ENCODE measurements at places on chromosomes 2 and 18.
A peak's percentile ranks its signal among the peaks of the same experiment; 100 is the strongest.

- no peak for DNase-seq
Observed at GRCh38 chr2:71896385-71897136, 251.1 kb downstream of the CYP26B1 start.

DNA sequence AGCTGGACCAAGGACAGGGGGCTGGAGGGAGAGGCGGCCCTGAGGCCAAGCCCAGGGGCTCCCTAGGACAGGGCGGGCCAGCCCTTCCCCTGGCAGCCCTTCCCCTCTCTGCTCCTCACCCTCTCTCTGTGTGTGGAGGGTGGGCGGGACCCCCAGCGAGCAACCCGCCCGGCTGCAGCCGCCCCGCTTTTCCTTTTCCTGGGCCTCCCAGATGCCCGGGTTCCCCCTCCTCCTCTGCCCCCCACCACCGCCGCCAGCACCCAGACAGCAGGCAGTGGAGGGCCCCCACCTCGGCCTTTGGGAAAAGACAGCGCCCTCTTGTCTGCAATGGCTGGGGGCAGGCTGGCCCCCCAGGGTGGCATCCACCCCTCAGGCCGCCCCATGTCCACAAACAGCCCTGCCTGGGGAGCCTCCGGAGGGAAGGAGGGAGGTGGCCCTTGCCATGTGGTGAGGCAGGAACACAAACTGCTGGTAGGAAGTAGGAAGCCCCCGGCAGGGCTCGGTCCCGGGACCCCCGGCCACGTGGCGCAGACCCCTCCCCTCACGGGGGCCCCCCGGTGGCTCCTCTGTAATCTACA, 135.1 kb upstream of the CTDP1 start:
- DNase-seq = no peak

GRCh38 chr18:79624356-79625170, 55.0 kb upstream of the CTDP1 start:
- no peak for DNase-seq

DNA sequence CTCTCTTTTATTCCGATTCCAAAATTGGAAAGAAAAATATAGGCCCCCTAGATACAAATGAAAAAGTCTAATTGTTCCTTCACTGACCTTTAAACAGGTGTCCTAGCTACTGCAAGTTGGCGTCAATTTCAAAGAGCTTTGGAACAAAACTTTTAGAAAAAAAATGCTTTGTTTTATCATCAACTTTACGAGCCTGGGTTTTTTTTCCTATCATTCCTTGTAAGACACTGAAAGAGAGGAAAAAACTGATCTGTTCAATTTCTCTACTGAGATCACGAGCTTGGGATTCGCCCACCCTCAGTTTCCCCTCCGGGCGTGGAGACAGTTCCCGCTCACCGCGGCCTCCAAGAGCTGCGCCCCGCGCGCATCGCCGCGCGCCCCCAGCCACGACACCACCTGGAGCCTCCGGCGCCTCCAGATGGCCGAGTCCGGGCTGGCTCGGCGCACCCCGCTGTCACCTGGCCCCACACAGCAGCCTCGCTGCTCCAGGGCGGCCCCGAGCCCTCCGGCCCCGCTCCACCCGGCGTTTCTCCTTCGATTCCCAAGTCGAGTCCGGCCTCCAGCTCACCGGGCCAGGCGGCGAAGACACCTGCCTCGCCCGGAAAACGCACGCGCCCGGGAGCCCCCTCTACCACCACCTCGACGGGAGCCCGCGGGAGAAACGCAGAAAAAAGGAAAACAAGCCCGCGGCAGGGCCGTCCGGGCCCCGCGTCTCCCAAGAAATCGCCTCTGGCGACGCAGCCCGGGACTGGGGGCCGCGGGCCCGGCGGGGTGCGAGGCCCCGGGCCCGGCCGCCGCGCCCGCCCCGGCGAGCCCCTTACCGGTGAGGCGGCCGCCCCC, 656 bp downstream of the TBC1D8 start:
- DNase-seq = no peak

- DNase-seq = no peak
Observed at GRCh38 chr18:58226429-58226828, 182.4 kb downstream of the NEDD4L start.

DNA sequence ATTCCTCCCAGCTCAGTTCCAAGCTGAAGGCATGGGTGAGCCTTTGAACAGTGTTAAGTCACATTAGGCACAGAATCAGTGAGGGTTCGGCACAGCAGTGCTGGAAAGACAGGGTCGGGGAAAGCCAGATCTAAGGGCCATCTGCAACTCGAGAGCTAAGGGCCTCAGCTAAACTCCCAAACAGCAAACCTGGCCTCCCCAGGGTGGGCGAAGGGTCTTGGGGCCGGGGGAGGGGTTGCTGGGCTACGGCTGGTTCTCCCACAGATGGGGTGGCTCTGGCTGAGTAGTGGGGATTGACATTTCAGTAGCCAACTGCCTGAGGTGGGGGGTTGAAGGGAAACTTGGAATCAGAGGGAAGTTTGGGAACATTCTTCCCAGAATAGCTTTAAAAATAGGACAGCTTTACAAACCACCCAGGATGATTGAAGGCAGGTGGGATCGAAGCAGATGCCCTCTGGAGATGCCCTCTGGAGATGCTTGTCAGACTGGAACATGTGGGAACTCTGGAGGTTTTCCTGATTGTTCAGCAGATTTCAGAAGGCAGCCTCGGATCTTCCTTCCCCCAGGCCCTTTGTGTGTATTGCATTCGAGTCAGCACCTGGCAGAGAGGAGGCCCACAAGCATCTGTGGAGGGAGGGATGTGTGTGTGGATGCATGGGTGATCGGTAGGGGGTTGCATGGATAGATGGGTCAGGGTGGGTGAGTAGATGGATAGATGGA, 156.4 kb downstream of the SMAD7 start:
- DNase-seq = no peak

GRCh38 chr18:26317398-26317797, 91.2 kb downstream of the TAF4B start:
- no peak for DNase-seq

GRCh38 chr2:101623031-101623521, 74.4 kb upstream of the MAP4K4 start:
- no peak for DNase-seq

- no peak for DNase-seq
Observed at GRCh38 chr2:96604104-96604503, 34.0 kb downstream of the KANSL3 start.

DNA sequence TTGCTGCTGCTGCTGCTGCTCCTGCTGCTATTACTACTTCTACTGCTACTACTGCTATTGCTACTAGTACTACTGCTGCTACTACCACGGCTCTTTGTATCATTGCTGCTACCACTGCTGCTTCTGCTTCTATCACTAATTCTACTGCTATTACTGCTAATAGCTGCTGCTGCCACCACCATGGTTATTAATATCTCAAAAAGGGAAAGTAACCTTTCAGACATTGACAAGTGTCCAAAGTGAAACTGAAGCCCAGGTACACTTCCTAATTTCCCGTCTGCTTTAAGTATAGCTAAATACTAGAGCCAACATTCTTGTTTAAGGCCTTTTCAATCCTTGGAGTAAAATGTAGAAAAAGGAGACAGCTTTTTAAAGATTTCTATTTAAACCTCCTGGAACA, 45.4 kb upstream of the EHBP1 start:
- DNase-seq = no peak

GRCh38 chr2:45403036-45403435, 208.0 kb downstream of the SRBD1 start:
- DNase-seq = no peak

- DNase-seq = no peak
Observed at GRCh38 chr2:134679745-134680144, 39.1 kb downstream of the TMEM163 start.

GRCh38 chr2:221336967-221337366, 235.1 kb downstream of the EPHA4 start:
- no peak for DNase-seq

- DNase-seq = no peak
Observed at GRCh38 chr2:50018292-50018691, 864.0 kb upstream of the FSHR start.

DNA sequence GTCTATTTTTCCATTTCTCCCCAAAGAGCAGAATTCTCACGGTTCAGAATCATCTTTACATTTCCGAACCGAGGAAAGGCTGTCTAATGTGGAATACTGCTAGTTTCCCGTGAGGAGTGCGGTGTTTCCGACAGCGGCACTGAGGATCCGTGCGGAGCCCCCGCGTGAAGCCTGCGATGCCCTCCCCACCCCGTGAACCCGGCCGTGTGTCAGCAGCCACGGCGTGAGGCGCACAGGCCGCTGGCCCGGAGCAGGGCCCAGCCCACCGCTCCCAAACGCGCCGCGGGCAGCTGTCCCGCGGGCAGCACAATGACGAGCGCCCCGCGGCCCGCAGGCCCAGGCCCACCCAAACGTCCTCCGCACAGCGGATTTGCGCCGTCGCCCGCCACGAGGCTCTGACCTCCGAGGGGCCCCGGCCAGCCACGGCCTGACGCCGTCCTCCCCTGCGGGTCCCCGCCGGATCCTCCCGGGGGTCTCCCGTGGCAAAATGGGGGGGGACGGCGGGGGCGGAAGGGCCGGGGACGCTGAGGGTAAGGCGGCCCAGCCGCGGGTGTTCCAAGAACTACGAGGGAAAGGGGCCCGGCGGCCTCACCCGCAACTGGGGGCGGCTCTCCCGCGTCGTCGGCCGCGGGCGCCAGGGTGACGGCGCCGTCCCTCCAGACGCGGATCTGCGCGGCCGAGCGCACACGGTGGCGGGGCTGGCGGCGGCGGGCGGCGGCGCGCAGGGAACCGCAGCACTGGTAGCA, 796 bp downstream of the SPIRE1 start:
- peak; percentile 50 for DNase-seq

GRCh38 chr2:54384301-54385203, 71.6 kb upstream of the SPTBN1 start:
- DNase-seq = no peak

- DNase-seq = no peak
Observed at GRCh38 chr2:42569116-42569711, 782 bp downstream of the MTA3 start.

Data from gastrocnemius medialis (tissue), 4 donors.